ENCODE measurements at places on chromosomes 4 and X. TPM values are rescaled to one million over a fixed set of nuclear protein-coding genes. Genes with fewer than 3 reads are reported as not detected.

Gene AWAT2
- total RNA-seq: 4.7 TPM

Gene BANK1
- total RNA-seq: 0.81 TPM

- H3K36me3 ChIP-seq: no peaks in the 10 kb centered on the region
- no peak overlapping the region for H3K4me3 ChIP-seq
- no peak overlapping the region for H3K27ac ChIP-seq
- no peaks in the 10 kb centered on the region for H3K27me3 ChIP-seq
- DNase-seq: no peak
- H3K4me1 ChIP-seq: peaks cover 9% of the 10 kb centered on the region
Observed at GRCh38 chrX:96688789-96689188, 4.1 kb downstream of the DIAPH2 start.

DNA sequence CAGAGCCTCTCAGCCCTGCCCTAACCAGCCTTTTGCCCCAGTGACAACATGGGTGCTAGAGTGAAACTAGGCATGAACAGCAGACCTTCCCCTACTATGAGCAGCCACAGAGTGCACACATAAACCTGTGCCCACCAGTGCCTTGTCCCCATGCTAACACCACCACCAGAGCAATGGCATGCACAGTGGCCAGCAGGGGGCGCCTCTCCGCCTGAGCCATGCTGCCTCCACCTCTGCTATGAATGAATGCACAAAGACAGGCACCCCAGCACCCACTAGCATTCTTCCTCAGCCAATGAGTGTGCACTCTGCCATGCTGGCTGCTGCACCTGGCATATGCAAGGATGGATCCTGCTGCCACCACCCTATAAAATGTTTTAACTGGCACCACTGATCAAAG, 286.9 kb upstream of the FGF16 start:
- no peaks in the 10 kb centered on the region for H3K36me3 ChIP-seq
- H3K4me3 ChIP-seq: no peak overlapping the region
- no peaks in the 10 kb centered on the region for H3K4me1 ChIP-seq
- DNase-seq: no peak
- H3K27ac ChIP-seq: no peak overlapping the region

- H3K4me1 ChIP-seq: no peaks in the 10 kb centered on the region
- H3K27ac ChIP-seq: no peak overlapping the region
- no peak for DNase-seq
- no peak overlapping the region for H3K4me3 ChIP-seq
- no peaks in the 10 kb centered on the region for H3K27me3 ChIP-seq
Observed at GRCh38 chrX:101999644-102000539, 68.1 kb upstream of the ZMAT1 start.

- H3K4me1 ChIP-seq: no peaks in the 10 kb centered on the region
- DNase-seq: no peak
- no peak overlapping the region for H3K27ac ChIP-seq
- no peaks in the 10 kb centered on the region for H3K36me3 ChIP-seq
Observed at GRCh38 chr4:47012676-47013075, 18.7 kb upstream of the GABRB1 start.

- no peaks in the 10 kb centered on the region for H3K36me3 ChIP-seq
- H3K27ac ChIP-seq: no peak overlapping the region
Observed at GRCh38 chr4:148542922-148543623, 100.9 kb upstream of the NR3C2 start.
